ENCODE measurements at places on chromosomes 4 and X.

GRCh38 chr4:48636911-48637310 is 143.2 kb downstream of the FRYL start:
- DNase-seq, result no peak

GRCh38 chr4:186854256-186854655 is 130.6 kb upstream of the FAT1 start:
- DNase-seq, result no peak

DNA sequence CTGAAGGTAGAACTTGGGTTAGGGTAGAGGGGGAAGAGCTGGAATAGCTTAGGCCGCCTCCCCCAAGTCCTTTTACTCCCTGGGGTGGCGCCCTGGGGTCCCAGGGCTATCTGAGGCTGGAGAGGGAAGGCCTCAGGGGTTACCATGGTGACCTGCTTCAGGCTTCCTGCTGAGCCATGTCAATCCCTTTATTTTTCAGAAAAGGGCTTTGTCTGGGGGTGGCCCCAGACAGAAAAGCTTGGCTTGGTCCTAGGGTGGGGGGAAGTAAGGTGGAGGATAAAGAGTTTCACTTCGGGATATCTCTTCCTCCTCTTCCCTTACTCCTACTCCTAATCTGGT is 6.3 kb downstream of the EFNB1 start:
- no peak for DNase-seq

GRCh38 chr4:24527371-24527770 is 57.0 kb downstream of the DHX15 start:
- DNase-seq, result no peak

GRCh38 chr4:1470816-1471442 is 64.7 kb upstream of the NKX1-1 start:
- DNase-seq, result no peak

All from activated CD4-positive, alpha-beta T cell treated with anti-CD3 and anti-CD28 coated beads for 1 hour (primary cell).